Myocyte (in vitro differentiated cells): ENCODE measurements at places on chromosomes 12 and 14. TPM values are rescaled to one million over a fixed set of nuclear protein-coding genes. Genes with fewer than 3 reads are reported as not detected.

DNA sequence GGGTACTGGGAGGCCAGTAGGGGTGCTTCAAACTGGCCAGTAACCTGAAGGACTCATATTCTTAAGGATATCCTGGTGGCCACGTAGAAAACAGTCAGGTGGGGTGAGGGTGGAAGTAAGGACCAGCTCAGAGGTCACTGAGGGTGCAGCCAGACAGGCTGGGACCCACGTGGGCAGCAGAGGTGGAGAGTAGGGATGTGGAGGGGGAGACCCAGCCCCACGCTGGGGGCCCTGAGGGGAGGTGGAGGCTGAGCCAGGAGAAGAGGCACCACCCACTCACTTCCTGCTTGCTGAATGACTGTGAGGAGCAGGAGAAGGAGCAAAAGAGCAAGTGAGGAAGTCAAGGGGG lies 12.6 kb upstream of the SERPINA3 start:
- DNase-seq = no peak

DNA sequence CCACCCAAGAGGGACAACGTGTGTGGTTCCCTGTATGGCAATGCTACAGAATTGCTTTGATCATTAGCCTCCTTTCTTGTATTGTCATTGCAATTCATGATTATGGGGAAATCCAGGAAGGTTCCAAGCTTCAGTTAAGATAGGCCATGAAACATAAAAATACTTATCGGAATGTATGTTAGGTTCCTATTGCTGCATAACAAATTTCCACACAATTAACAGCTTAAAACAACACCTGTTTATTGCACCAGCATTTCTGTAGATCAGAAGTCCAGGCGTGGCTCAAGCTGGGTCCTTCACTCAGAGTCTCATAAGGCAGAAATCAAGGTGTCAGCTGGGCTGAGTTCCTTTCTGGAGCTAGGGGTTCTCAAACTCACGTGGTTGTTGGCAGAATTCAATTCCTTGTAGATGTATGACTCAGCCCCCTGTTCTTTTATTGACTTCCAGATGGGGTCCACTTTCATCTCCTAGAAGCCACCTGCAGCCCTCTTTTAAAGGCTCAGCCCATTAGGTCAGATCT lies 365.6 kb upstream of the TMPO start:
- DNase-seq = no peak

RNASE2 gene
- total RNA-seq = not detected in 2 replicates

KERA gene
- not detected in 2 replicates for total RNA-seq

DNA sequence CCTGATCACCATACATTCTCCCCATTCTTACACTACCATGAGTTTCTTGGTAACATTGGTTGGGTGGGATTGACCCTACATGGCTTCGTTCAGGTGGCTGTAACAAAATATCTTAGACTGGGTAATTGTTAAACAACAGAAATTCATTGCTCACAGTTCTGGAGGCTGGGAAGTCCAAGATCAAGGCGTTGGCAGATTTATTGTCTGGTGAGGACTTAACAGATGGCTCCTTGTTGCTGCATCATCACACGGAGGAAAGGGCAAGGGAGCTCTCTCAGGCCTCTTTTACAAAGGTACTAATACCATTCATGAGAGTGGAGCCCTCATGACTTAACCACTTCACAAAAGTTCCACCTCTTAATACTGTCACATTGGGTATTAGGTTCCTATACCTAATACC lies 116.7 kb upstream of the EGLN3 start:
- DNase-seq = no peak
